Hindlimb muscle (tissue), 1 donor: ENCODE measurements at places on chromosomes 7 and 10.

- no peak for DNase-seq
These were observed 4.3 kb downstream of the KCNH2 start for GRCh38 chr7:150973571-150974451.

DNA sequence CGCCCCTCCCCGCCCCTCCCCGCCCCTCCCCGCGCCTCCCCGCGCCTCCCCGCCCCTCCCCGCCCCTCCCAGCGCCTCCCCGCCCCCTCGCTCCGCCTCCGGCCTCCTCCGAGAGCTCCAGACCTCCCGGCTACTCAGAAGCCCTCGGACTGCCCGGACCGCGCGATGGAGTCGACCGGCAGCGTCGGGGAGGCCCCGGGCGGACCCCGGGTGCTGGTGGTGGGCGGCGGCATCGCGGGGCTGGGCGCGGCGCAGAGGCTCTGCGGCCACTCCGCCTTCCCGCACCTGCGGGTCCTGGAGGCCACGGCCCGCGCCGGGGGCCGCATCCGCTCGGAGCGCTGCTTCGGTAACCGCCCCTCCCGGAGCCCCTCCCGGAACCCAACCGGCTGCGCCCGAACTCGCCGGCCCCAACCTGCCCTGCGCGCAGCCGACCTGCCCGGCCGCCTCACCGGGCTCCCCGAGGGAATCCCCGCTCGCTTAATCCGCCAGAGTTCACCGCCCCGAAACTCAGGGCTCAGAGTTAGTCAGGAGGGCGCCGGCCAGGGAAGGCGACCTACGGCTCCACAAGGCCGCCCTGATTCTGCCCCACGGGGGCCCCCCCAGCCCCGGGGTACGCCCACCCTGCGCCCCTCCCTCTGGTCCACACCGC is at the start of gene PAOX:
Gene PAOX, plus strand, starts transcription at position 111 of the 649 bp plus-strand sequence. Its CDS starts 55 bp downstream, at position 166.
- peak; percentile 60 for DNase-seq

DNA sequence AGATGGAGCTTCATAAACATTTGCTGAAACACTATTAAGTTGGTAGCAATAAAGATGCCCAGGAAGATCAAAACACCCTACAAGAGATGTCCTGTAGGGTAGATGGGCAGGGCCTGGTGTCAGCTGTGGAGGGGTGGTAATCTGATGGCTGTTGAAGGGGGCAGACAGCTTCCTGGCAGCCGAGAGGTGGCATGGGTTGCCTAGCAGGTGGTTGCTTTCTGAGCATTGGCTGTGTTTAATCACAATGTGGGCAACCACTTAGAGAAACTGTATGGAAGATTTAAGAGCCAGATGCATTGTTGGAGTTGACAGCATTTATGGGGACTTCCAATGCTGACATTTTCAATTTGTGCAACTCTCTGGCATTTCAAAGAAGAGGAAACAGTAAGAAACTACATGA is 79.9 kb upstream of the SLC26A5 start:
- DNase-seq = no peak

GRCh38 chr7:117009705-117010361 is 56.5 kb downstream of the ST7 start:
- no peak for DNase-seq

DNA sequence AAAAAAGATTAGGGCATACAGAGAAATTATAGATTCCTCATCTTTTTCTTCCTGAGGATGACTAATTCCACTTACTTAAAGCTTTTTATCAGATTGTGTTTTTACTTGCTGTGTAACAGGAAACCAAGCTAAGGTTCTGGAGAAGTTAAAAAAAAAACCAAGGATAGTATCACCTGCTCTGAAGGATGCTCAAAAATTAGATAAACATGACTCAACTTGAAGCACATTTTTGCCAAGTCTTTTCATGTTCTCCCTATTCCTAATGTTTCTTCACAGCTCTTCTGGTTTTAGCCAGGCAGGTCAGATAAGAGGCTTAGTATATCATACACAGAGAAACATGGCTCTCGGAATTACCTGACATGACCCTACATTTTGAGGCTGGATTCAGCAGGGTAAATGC is 90.3 kb downstream of the CPEB3 start:
- DNase-seq = no peak

DNA sequence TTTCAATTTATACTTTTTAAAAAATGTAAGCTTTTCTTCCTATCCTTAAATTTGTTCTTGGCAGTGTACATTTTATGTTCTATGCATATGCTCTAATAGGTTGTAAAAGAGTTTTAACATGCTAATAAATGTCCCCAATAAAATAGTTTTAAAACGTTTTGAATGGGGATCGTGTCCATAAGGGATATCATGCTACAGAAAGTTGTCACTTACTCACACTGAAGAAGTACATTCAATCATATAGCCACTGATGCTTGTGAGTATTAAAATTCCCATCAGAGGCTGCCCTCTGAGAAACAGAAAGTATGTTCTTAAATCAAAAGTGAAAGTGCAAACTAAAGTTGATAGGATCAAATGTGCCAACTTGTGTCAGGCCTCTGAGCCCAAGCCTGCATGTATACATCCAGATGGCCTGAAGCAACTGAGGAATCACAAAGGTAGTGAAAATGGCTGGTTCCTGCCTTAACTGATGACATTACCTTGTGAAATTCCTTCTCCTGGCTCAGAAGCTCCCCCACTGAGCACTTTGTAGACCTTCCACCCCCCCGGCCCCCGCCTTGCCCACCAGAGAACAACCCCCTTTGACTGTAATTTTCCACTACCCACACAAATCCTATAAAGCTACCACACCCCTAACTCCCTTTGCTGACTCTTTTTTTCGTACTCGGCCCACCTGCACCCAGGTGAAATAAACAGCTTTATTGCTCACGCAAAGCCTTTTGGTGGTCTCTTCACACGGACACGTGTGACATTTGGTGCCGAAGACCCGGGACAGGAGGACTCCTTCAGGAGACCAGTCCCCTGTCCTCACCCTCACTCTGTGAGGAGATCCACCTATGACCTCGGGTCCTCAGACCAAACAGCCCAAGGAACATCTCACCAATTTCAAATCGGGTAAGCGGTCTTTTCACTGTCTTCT is 877 bp upstream of the NOD1 start:
- DNase-seq = no peak

DNA sequence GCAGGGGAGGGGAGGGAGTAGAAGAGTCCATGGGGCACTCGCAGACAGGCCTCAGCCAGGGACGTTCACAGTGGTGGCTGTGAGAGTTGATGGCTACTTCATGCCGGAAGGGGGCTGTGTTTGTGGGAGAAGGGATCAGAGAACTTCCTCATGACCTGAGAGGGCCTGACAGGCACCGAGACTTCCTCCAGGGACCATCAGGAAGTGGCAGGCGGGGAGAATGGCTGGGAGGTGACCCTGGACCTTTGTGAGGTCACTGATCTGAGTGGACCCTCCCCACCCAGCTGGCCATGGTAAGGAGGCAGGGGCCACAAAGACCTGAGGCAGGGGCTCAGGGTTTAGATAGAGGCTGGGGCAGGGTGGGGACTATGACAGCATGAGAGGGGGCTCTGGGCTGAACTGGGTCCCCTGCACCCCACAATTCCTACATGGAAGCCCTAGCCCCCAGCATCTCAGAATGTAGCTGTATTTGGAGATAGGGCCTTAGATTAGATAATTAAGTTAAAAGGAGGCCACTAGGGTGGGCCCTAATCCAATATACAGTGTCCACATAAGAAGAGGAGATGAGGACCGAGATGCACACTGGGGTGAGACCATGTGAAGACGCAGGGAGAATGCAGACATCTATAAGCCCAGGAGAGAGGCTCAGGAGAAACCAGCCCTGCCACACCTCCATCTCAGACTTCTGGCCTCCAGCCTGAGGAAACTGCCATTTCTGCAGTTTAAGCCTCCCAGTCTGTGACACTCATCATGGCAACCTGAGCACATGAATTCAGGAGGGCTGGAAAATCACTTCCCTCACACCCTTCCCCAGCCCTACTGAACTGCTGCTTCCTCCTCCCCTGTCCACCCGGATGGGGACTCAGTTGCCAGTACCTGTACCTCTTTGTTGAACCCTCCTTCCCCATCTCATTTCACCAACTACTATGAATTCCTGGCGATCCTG is 273.9 kb upstream of the ZNF32 start:
- no peak for DNase-seq

DNA sequence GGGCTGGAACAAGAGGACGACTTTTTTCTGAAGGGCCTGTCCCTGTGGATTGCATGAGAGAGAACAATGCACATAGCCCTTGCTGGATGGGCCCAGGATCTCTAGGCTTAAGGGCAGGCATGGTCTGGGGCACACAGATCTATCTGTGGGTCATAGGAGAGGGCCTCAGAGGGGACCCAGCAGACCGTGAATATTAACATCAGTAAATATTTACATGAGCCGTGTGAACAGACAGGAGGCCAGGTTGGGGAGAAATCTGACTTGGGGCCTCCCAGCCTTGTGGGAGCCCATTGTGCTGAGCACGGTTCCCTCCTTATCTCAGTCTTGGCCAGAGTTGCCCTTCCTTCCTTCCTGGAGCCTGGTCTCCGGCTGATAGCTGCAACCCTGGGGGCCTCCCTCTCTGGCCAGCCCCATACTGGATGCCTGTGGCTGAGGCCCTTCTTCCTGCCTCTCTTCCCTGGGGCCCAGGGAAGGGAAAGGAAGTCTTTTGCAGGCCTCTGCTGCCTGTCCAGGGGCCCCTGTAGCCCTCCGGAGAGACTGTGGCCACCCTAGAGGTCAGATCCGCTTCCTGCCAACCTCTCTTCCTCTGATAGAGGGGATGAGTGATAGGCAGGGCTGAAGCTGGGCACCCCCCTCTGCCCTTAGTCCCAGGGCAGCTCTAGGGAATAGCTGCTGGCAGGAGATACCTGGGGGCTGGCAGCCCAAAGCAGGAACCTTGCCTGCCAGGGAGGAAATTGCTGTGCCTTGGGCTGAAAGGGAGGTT is 44.5 kb upstream of the TRIM8 start:
- DNase-seq = no peak

DNA sequence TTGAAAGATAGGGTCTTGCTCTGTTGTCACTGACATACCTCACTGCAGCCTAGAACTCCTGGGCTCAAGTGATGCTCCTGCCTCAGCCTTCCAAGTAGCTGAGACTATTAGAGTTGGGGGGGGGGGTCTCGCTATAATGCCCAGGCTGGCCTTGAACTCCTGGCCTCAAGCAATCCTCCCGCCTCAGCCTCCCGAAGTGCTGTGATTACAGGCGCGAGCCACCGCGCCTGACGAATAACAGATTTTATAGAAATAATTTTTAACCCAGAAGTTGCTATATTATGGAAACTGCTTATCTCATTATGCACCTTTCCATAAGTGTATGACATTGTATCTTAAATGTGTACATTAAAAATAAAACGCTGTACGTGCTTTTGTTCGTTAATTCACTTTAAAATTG is 846 bp downstream of the ANKRD26 start:
- DNase-seq = no peak
